Myocyte (in vitro differentiated cells): ENCODE measurements at places on chromosomes 3 and 15.

DNA sequence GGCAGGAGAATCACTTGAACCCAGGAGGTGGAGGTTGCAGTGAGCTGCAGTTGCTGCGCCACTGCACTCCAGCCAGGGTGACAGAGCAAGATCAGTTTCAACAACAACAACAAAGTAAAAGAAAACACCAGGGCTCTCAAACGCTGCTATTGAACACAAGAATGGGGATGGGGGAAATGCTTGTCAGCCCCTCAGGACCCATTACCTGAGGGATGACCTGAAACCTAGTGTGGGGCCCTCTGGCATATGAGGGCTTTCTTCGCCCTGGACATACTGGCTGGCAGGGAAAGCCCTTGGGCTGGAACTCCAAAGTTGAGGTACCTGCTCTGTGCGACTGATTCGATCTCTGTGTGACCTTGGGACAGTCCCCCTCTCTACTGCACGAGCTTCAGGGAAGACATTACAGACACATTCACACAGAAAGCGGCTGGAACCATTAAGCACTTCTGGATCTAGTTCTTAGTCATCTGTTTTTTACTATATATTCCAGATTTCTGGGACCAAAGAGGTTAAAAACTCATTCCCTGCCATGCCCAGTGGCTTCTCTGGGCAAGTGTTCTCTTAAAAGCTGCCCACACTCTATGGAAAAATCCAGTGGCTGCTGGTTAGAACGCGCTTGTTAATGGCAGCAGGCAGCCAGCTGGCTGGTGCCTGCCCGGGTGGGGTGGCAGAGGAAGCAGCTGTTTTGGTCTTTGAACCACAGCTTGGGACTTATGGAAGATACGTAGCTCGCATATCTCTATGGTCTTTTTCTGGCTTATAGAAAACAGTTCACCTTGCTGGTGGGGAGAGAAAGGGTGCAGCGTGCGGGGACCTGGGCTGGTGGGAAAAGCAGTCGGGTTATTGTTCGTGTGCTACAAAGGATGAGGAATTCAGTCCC, 57.2 kb downstream of the ATP1B3 start:
- DNase-seq, result peak; percentile 87

- DNase-seq, result no peak
Observed at GRCh38 chr15:70240082-70240481, 142.4 kb upstream of the TLE3 start.

DNA sequence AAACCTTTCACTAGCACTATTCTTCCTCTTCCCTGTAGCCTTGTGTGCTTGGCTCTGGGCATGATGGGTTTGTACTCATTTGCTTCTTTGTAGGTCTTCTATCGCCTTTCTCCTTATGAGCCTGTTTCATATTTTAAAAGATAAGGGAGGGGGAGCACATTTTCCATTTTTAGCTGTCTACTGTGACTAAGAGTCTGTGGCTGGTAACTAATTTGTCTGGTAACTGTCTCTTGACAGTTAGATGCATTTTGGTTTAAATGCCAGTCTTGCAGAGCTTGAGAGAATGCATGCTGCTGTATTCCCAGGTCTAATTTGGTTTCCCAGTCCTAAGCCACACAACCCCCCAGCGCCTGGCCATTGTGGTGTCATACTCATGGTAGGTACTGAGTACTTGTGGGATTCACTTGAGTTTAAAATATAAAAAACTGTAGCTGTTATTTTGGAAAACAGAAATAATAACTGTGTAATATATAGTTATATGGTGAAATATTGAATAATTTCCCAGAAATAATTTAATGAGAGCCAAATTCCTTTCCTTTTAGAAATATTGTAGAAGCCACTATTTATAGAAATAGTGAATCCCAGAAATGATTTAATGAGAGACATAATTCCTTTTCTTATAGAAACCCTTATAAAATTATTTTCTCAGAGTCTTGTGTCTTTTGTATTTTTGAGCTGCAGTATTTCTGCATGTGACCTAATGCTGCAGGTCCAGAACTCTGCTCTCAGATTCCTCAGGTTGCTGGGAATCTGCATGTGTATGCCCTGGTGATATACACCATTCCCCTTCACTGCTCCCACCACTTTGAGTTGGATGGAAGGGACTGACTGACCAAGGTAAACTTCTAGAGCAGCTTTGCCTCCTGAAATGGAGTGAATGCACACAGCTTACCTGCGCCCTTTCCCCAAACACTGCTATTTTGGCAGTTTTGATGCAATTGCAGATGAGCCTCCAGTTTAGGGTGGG, 13.9 kb upstream of the GPR171 start:
- DNase-seq, result no peak

GRCh38 chr3:49428752-49429080, 408 bp downstream of the NICN1 start:
- DNase-seq, result no peak

GRCh38 chr3:124699686-124700396, 30.4 kb upstream of the UMPS start:
- DNase-seq, result no peak

- peak; percentile 77 for DNase-seq
Observed at GRCh38 chr3:115325539-115325938, 178.5 kb upstream of the ZBTB20 start.

GRCh38 chr3:117722856-117723255, 1013.3 kb downstream of the TUSC7 start:
- DNase-seq, result no peak

DNA sequence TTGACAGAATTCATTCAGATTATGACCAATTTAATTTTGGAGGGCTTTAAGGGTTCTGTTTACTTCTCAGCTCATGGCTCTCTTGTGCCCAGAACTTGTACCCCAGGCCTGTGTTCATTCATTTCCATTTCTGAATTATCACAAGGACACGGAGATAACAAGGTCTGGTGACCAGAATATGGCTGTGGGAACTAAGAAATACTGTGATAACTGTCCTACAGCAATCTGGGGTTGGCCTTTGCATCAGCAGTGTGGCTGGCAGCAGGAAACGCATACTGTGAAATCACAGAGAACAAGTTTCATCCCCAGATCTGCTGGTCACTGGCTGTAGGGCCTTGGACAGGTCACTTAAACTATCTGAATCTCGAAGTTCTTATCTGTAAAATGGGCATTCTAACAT, 41.8 kb upstream of the TPM1 start:
- peak; percentile 9 for DNase-seq

- DNase-seq, result no peak
Observed at GRCh38 chr3:142577696-142578328, 721 bp downstream of the ATR start.

DNA sequence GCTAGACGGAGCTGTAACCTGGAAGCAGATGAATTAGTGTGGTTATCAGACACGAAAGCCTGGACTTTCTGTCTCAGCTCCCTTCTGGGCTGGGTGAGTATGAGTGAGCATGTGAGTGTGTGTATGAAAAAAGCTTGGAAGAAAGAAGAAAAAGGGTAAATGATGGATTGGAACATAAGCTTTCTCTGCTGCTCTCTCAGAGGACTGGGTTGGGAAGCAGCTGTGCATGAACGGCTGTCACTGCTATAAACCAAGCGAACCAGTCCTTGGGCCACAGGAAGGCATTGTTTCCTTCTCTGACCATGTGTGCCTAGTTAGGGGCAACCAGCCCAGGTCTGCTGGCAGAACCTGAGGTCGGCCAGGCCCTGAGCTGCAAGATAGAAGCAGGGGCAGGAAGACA, 37.0 kb downstream of the UMPS start:
- peak; percentile 63 for DNase-seq

DNA sequence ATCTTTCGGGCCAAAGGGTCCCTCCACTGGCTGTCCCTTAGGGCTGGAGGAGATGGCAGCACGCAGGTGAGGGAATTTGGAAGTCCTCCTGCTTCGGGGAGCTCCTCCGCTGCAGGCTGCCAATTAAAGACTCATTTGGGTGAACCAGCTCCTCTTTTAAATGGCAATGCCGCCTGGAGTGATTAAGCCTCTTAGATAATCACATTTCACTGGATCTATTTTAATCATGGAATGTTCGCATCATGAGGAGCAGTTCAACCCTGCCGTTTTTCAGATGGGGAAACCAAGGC, 117.9 kb downstream of the LIPC start:
- DNase-seq, result peak; percentile 35

DNA sequence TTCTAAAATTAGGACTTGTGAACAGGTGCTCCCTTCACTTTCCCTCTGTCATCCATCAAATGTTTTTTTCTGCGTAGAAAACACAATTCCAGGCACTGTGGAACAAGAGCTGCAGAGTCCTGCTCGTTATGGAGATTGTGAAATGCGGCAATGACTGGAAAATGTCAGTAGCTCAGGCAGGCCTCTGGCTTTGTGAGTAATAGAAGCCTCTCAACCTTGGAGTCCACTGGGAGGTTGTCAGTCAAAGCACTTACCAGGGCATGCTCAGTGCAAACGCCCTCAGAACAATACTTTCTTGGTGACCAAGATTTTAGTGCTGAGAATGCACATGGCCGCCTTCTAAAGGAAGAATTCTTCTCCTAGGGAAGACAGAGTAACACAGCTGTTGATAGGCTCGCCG, 26.7 kb upstream of the MED12L start:
- DNase-seq, result peak; percentile 5

DNA sequence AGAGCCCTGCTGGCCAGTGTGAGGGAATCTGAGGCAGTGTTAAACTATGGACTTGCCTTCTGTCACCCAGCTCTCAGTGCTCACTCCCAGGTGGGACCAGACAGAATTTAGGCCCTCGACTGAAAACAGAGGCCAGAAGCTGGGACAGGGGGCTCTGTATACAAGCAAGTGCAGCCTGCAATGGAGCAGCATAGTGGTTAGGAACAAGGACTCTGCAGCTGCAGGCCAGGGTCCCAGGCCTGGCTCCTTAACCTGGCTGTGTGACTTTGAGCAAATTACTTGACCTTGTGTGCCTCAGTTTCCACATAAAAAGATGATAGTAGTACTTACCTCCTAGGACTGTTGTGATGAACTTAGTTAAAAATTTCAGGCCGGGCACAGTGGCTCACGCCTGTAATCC, 39.8 kb downstream of the CMTM7 start:
- DNase-seq, result no peak

DNA sequence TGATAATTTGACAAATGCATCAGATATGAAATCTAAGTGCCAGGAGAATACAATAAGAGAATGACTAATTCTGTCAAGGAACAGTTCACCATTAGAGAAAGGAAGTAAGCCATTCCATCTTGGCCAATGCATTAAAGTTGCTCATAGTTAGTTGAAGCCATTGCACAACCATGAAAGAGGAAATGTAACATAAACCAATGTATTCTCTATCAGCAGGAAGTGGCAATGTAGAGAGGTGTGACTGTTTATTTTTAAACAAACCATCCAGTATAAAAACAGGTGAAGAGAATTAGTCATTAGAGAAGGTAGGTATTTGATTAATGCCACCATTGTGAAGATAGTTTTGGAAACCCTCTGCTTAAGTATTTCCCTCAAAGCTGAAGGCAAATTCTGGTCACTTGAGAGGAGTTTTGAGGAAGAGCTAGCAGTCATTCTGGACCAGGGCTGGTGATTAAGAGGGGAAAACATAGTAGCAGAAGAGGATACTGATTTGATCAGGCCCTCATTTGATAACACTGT, 10.7 kb upstream of the ANXA2 start:
- DNase-seq, result no peak

DNA sequence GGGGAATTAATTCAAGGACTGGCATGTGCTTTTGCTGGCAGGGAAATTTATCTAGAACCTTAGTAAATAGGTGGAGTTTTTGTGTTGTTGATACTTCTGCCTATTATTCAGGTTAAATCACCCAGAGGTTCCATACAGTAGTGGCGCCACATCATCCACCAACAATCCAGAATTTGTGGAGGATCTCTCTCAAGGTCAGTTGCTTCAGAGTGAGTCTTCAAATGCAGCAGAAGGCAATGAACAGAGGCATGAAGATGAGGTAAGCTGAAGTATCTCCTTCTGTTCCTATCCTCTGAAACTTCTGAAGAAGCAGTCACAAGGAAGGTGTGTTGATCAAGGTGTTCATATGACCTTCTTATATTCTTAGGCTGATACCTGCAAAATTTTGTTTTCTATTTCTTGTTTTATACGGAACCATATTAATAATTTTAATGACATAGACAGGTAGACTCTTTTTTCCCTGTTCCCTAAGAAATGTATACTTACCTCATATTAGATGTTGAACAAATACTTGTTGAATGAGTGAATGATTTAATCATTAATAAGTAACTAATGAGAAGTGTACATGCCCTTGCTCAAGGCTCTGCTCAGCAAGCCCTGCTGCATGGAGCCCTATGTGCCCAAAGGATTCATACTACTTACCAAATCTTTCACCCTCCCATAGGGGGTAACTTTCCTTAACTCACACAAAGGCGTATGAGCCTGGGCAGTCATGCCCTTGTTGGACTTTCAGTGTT, 43.6 kb downstream of the HMG20A start:
- no peak for DNase-seq

- DNase-seq, result no peak
Observed at GRCh38 chr3:9205345-9206143, 43.9 kb downstream of the SRGAP3 start.

GRCh38 chr3:52998771-52999513, 46.9 kb downstream of the SFMBT1 start:
- no peak for DNase-seq

GRCh38 chr3:34858067-34858660, 781.2 kb upstream of the ARPP21 start:
- DNase-seq, result no peak

DNA sequence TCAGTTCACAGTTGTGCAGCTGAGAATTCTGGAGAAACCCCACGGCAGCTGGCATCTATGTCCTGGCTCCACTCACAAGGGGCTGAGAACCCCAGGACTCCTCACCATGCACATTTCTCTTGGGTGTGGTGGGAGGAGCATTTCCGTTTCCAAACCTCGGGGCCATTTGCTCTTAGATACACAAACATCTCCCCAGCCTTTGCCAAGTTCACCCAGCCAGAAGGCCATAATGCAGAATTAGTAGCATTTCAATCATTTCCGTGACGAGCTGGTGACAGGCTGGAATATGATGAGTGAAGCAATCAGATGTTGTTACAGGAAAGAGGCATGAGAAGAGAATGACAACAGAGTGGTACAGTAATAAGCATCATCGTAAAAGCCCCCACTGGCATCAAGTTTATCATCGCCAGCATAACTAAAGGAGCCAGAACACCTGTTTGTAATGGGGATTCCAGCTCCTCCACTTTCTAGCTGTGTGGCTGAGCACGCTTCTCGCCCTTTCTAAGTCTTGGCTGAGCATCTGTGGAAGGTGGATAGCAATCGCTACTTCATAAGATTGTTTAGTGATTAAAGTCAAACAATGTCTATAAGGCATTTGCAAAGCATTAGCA, 82.0 kb downstream of the LIPC start:
- DNase-seq, result peak; percentile 94

DNA sequence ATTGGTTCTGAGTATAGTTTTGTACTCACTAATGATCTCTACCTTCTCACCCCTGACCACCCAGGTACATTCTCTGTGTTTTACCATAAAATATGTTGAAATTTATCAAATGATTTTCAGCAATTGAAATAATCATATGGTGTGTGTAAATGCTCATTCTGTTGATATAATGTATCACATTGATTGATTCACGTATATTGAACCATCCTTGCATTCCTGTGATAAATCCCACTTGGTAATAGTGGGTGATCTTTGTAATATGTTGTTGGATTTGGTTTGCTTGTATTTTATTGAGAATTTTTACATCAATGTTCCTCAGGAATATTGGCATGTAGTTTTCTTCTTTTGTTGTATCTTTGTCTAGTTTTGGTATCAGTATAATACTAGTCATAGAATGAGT, 1497.6 kb downstream of the OTOL1 start:
- no peak for DNase-seq
